ENCODE measurements at places on chromosomes 5 and 9.
A peak's percentile ranks its signal among the peaks of the same experiment; 100 is the strongest.

DNA sequence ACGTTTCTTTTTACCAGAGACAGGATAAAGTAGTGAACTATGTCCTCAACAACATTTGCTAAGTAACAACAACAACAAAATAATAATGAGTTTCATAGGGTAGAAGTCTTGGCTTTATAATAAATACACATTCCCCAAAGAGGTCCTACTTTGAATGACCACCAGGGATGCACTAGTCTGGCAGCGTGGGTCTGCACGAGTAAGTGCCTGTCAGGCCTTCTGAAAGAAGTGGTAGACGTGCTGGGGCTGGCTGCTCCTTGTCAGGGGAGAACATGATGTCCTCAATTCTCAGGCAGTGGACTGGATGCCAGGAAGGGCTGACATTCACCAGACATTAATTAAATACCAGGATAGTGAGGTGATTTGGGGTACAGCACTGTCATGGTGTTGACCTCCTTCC is 331.1 kb downstream of the TMEM38B start:
- DNase-seq = no peak

DNA sequence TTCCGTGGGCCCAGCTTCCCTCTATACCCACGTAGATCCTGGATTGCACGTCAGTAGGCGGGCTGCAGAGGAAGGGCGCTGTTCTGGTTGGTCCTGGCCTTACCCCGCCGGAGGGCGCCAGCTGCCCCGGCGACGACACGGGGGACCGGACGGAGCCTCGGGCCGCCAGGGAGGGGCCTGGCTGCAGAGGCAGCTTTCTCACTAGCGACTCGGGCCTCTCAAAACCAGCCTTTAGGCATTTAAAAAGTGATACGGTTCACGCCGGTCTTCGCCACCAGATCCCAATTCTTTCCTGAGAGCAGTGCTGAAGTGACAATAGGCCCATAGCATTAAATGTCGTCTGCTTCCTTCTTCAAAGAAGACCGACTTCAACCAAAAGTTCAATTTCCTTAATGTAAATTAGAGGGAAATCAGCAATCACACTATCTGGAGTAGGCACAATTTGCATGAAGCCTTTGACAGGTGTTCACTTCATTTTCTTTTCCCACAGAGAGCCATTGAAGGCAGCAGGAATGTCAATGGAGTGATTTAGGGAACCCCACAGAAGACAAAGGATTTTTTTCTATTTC is 17.6 kb upstream of the UBE2D2 start:
- peak; percentile 58 for DNase-seq

DNA sequence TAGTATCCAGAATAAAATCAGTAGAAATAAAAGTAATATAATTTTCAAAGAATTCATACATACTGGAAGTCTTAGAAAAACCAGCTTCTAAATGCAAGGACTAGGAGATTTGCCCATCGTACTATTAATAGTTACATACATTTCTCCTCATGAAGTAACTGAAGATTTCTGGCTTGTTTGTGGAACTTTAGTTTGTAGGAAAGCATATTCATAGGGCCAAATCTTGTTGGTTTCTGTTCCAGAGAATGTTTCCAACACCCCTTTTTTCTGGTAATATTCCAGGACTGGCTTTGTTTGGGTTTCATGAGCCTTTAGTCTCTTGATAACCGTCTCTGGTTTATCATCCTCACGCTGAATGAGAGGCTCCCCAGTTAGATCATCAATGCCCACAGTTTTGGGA is 66.3 kb upstream of the TJP2 start:
- DNase-seq = no peak

- no peak for DNase-seq
Measured at GRCh38 chr9:18923167-18923566, 109.8 kb downstream of the SAXO1 start.

DNA sequence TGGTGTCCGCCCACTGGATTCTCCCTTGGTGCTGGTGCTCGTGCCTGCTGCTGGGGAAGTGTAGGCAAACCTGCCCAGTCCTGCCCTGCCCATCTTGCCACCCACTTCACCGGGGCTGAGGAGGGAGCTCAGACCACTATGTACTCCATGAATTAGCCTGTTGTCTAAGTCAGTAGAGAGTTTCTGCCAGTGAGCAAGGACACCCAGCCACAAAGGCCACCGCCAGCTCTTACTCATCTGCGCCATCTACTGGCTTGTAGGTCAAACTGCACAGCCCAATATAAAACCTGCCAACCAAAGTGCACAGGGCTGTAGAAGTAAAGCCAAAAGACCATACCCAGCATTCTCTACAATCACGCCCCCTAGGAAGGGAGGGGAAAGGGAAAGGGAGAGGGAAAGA is 102.3 kb downstream of the GLIS3 start:
- DNase-seq = no peak

DNA sequence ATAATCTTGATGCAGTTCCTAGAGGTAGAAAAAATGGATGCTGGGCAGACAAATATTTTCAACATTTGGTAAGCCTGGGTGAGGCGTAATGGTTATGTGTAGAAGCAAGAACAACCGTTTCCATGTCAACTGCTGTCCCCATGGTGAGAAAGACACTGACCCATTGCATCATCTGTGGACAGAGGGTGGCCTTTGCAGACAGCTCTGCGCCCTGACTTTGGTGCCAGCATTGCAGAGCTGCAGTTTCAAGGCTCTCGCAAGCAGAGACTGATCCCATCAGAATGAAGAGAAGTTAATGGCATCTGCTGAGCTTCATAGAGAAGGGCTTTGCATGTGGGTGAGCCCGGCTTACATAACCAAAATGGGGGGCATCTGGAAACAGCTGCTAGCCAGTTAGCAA is 179.0 kb upstream of the ADRA1B start:
- DNase-seq = no peak

DNA sequence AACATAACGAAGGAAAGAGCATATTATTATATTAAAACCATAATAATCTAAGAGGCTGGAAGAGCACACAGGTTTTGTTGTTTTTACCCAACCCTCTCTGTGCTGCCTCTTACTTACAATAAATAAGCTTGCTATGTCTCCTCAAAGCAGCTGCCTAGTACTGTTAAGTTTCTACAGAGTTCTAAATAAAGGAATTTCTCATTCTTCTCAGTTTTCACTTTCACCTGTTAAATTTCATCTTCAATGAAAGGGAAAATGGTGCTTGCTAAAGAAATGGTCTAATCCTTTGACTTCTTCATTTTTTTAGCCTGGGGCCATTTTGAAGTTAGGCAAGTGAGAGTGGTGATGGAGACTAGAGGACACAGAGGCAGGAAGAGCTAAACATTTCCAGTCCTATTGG is 396.1 kb downstream of the MAN2A1 start:
- no peak for DNase-seq

GRCh38 chr5:149938791-149939358 is 5.7 kb downstream of the PDE6A start:
- DNase-seq = no peak

DNA sequence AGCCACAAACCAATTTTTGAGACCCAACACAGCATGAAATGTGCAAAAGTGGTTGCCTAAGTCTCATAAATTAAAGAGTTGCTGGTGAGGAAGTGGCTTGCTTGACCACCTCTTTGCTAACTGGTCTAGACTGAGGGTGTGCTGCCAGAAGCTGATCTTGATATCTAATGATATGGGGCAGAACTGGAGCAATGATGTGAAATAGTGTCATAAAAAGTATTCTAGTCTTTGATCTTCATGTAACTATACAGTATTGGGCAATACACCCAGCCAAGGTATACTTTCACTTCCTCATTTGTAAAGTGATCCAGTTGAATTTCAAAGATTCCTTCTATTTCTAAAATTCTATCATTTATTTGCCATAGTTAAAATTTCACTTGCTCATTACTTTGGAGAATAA is 5.9 kb upstream of the YTHDC2 start:
- DNase-seq = no peak

All from activated T-cell treated with anti-CD3 and anti-CD28 coated beads, Interleukin-2, amount 50 U/mL, for 1 hour (primary cell).